ENCODE measurements at places on chromosomes 6 and 20. TPM values are rescaled to one million over a fixed set of nuclear protein-coding genes. Genes with fewer than 3 reads are reported as not detected.

ARFGEF2 gene
- polyA plus RNA-seq, result 29.2 TPM

- peak; percentile 45 for DNase-seq
Observed at GRCh38 chr20:59782986-59783640, 150.3 kb downstream of the SYCP2 start.

DNA sequence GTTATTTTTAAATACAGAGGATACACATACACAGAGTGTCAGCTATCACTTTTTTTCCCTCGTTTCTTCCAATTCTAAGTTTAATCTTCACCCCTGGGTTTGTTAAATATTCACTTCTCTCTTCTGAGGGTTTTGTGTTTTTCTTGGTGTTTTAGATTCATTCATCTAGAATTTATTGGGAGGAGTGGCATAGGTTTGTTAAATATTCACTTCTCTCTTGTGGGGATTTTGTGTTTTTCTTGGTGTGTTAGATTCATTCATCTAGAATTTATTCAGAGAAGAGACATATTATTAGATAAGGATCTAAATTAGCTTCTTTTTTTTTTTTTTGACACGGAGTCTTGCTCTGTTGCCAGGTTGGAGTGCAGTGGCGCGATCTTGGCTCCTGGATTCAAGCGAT is 3.9 kb downstream of the GTF2H5 start:
- DNase-seq, result no peak

DNA sequence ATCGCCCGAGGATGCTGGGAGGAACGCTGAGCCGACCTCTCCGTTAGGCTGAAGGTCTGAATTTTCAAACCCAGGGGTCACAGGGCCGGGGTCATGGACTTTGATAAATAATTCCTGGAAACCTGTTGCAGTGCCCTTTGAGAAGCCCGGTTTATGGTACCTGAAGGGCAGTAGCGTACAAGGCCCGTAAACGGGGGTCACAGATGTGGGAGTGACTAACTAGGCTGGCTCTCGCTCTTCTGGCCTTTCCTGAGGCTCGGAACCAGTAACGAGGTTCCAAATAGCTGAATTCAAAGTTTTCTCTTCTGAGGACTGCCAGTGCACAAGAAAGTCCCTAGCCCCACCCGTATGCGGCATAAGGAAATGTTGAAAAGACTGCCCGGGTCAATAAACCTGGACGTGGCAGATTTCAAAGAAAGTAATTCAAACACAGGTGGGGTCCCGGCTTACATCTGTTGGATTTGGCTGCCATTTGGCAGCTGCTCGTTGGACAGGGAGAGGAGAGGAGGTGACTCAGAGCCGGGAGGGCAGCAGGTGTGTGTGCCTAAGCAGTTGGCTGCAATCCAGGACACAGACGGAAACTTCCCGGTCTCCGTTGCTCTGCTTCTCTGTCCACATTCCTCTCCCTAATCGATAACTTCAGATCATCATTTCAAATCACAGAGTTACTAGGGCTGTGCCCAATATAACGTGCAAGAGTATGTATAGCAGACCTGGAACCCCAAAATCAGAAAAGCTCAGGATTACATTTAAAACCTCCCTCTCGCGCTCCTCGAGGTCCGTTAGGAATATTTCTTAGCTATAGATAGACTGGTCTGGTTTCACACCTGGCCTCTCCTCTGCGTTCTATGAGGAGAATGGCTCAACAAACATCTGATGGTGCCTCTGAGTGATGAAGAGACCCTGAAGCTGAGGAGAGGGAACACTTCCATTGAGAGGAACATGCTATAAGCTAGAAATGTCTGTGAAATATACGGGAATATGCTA is 765 bp upstream of the GMDS start:
- DNase-seq, result no peak

GRCh38 chr6:138286698-138287097 is 68.4 kb upstream of the PBOV1 start:
- no peak for DNase-seq

- DNase-seq, result no peak
Observed at GRCh38 chr6:80488190-80488589, 381.7 kb downstream of the BCKDHB start.

SMIM28 gene
- polyA plus RNA-seq, result not detected

TGM3 gene
- polyA plus RNA-seq, result 0.70 TPM

MUC21 gene
- polyA plus RNA-seq, result not detected

PDYN gene
- polyA plus RNA-seq, result 0.43 TPM

DNA sequence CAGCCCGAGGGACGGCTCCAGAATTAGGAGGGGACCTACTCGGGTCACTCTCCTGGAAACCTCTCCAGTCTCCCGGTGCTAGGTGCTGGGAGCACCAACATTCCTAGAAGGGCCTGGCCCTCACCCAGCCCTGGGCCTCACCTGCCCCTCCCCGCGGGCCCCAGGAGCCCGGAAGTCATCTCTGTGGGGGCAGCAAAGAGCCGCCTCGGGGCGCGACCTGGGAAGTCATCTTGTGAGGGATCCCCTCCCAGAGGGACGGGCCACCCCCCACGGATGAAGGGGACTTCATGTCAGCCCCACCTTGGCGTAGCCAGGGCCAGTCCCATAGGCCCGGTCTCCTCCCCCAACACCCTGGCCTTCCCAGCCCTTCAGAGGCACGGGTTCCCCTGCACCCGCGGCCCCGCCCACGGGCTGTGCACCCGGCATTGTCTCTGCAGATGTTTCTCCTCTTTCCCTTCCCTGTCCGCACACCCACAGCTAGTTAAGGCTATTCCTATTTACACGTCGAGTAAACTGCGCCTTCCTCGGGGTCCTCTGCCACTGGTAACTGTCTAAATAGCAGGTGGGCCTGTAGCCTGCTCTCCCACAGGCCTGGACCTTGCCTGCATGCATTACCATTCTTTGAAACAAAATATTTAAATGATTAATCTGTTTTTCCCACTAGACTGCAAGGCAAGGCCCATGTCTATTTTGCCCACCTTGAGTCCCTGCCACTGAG is 896 bp upstream of the RNASET2 start:
- DNase-seq, result no peak

EZR gene
- 34.8 TPM for polyA plus RNA-seq

- no peak for DNase-seq
Observed at GRCh38 chr20:10659651-10660601, 13.9 kb downstream of the JAG1 start.

- no peak for DNase-seq
Observed at GRCh38 chr6:24394780-24395437, 7.8 kb upstream of the MRS2 start.

FAM8A1 gene
- 55.9 TPM for polyA plus RNA-seq

TBXT gene
- not detected for polyA plus RNA-seq

DNA sequence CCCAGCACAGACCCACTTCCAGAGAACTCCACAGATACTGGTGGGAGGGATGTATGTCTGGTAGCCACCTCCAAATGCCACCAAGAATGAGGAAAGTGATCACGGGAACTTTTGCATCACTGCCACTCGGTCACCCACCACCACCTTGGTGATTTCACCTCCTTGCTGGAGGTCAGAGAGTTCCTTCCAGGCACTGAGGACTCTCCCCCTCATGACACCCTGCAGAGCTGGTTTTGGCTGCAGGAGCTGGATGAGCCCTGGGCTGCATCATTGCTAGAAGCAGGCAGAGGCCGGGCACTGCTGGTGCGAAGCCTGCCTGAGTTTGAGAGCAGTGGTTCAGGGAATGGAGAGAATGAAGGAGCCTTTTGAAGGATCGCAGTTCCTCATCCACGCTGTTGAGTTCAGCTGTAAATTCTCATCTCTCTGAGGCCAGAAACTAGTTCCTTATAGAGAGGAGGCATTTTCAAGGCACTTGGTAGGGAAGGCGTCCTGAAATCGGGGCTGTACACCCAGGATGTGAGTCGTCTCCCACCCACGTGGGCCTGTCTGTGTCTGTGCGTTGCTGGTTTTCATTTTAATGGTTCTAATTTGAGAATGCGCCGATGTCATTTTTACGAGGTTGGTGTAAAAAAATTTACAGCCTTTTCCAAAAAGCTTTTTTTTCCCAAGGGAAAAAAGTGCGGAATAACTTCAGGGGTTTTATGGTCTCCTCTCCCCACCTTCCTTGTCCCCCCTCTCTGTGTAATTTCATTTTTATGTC is 25.0 kb downstream of the FOXP4 start:
- DNase-seq, result no peak

DNA sequence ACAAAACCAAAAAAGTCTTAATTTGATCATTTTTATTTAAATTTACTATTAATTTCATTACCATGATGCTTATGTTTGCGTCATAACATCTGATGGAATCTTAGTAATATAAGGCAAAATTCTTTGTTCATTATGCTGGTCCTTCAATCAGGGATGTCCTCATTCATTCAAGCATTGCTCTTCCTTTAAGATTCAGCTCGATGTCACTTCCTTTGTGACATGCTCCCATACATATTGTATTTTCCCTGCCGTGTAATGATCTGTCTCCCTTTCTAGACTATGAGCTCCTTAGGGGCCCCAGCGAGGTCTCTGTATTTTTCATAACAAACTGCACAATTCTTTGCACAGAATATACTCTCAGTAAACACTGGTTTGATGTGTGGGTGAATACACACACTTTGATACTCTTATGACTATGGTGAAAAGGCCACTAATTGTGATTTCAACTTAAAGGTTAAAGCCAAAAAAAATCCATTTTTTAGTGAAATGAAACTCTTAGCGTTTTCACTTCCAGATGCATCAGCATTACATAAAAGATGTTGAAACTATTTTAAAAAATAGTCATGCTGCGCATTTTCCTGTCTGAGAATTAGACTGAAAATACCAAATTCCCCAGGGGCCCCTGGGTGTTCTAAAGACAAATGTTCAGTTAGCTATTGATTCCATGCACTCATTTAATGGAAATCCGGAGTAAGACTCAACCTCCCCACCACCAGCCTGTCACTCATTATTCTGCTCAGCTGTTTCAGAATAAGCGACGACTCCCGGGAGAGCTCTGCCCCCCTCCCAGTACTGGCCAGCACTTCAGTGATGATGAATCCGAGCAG is 169.7 kb downstream of the ATXN1 start:
- DNase-seq, result no peak

TUBB1 gene
- 1.8 TPM for polyA plus RNA-seq

HLA-DPB1 gene
- polyA plus RNA-seq, result 17.1 TPM

SOBP gene
- 31.7 TPM for polyA plus RNA-seq

DNA sequence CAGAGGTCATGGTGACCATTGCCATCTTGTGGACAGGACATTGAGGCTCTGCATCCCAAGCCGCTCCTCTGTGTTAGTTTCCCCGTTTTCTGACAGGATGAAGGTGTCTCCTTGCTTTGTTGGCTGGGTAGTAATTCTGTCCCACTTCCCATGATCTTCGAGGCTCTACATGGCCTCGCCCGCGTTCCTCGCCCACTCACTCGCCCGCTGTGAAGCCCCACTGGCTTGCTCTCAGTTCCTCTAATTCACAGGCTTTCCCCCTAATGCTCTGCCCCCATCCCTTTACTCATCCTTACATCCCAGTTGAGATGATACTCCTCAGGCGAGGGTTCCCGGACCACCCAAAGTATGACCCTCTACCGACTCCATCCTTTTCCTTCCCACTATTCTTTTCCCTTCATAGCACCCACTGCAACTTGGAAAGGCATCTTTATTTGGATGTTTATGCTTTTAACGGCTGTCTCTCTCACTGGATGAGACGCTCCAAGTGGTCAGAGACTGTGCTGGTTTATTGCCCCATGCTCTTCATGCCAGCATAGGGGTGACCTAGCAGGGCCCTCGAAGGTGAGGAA is 511 bp upstream of the SLC35B2 start:
- no peak for DNase-seq

DNA sequence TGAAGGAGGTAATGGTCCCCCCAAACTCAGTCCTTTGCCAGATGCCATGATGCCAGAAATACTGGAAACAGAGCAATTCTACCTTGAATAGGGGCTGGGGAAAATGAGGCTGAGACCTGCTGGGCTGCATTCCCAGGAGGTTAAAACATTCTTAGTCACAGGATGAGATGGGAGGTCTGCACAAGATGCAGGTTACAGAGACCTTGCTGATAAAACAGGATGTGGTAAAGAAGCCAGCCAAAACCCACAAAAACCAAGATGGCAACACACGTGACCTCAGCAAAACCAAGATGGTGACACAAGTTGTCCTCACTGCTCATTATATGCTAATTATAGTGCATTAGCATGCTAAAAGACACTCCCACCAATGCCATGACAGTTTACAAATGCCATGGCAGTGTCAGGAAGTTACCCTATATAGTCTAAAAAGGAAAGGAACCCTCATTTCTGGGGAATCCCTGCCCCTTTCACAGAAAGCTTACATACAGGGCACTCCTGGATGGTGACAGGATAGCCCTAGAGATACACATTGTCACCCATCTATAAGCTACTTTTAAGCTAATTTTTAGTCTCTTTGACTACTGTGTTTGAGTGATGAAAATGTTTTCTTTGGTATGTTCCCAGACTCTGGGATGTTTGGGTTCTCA is 979.7 kb downstream of the TBC1D32 start:
- DNase-seq, result no peak

DNA sequence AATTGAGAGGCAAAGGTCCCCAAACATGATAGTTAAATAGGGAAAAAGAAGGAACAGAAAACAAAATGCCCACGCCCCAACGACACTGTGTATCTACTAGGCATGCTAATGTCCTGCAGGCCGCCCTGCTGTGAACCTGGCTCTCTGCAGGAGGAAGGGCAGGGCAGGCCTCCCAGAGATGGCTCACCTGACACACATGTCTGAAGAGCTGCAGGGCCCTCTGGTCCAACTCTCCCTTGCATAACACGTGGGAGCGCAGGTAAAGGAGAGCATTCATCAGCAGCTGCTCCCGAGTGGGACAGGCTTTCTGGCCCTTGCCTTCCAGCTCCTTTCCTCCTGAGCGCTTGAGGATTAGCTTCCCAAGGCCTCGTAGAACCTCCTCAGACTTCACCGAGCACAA is 53.7 kb upstream of the LYRM2 start:
- DNase-seq, result no peak

DNA sequence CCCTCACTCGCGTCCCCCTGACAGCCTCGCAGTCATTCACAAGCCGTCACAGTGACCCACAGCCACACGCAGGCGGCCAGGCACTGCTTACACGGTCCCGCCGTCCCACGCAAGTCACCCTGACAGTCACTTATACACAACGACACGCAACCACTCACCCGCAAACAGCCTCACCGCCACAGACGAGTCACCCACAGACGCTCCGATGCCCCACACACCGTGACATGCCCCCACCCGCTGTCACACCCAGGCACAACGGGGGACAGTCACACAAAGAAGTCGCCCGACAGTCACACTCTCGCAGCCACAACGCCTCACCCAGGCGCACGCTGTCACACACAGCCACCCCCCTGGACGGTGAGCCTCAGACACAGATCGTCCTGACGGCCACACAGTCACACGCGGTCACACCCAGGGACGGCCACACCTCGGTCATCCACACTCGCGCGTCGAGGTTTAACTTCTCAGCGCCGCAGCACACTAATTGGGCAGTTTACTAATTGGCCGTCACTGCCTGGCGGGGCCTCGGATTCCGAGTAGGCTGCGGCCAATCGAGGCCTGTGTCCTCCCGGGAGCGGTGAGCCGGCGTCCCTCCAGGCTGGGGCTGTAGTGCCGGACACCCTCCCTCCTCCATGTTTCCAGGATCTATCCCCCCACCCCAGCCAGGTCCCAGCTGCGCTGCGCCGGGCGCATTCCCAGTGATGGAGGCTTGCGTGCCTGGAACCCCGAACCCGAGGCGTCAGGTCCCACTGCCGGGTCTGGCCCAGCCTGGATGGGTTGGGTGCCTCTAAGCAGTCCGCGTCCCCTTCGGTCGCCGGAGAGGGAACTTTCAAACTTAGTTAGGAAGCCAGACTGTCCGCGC is 790 bp downstream of the TOX2 start:
- DNase-seq, result no peak

- DNase-seq, result no peak
Observed at GRCh38 chr20:62040381-62040922, 25.2 kb downstream of the TAF4 start.

Data from left renal pelvis (tissue), 4 donors.